Activated gamma-delta T cell treated with anti-CD3 and anti-CD28 coated beads, Interleukin-2, amount 50 U/mL, for 16 hours (primary cell): ENCODE measurements at places on chromosomes 1 and 21.

DNA sequence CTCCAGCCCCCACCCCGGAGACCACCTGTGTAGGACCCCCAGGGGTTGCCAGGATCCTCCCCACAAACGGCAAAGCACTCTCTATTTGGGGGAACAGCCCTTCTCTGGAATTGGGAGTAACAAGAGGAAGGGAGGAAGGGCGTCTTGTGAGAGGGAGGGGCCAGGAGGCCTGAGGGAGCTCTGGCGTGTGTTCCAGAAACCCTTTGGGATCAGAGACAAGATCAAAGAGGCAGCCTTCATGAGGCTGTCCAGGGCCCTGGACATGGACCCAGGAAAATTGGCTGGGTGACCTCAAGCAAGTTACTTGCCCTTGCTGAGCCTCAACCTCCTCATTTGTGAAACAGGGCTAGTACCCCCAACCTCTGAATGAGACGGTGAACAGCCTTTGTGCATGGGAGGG is 18.1 kb upstream of the ECE1 start:
- no peak for DNase-seq

DNA sequence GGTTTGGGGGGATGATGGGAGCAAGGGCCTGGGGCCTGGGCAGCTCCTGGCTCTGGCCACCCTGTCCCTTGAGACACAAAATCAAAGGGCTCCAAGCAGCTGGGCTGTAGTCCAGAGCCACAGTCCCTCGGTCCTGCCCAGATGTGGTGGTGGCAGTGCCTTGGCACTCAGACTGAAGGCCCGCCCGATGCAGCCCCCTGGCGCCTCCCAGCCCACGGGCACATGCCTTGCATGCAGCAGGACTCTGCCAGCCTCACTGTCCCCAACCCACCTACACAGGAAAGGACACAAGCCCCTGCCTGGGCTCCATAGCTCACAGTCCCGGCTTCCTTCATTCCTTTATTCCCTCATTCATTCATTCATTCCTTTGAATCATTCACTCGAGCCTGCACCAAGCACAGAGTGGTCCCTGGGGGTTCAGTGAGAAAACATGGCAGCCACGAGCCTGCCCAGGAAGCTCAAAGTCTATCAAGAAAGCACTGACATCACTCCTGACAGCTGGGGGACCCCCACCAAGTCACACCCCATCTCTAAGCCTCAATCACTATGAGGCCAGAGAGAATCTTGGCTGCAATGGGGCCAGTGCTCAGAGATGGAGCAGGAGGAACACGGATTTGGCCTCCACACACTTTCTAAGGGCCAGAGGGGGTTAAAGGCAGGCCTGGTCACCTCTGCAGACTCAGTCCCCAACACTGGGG is 5.8 kb downstream of the SDC3 start:
- no peak for DNase-seq

GRCh38 chr21:43365611-43366426 is 61.1 kb downstream of the SIK1 start:
- DNase-seq, result no peak

GRCh38 chr1:88595355-88596002 is 88.6 kb upstream of the PKN2 start:
- no peak for DNase-seq

- no peak for DNase-seq
Observed at GRCh38 chr1:217066794-217067193, 343.6 kb upstream of the ESRRG start.

- no peak for DNase-seq
Observed at GRCh38 chr21:46597031-46597430, 7.9 kb downstream of the S100B start.

DNA sequence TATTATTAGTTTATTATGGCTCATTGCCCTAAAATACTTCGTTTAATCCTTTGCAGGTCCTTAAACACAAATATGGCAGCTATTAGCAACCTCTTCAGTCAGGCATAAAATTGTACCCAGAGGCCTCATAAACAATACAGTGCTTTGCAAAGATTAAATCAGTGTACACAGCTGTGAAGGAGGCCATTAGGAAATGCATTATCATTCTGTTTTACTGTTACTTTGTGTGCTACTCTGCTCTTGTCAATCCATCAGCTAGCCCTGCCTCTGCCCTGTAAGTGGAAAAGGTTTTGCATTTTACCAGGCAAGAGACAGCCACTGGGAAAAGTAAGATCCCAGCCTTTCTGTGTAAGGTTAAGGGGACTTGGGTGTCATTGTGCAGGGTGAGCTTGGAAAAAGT is 415.7 kb upstream of the DAB1 start:
- no peak for DNase-seq

- no peak for DNase-seq
Observed at GRCh38 chr1:27179979-27180378, 25.1 kb upstream of the SLC9A1 start.

DNA sequence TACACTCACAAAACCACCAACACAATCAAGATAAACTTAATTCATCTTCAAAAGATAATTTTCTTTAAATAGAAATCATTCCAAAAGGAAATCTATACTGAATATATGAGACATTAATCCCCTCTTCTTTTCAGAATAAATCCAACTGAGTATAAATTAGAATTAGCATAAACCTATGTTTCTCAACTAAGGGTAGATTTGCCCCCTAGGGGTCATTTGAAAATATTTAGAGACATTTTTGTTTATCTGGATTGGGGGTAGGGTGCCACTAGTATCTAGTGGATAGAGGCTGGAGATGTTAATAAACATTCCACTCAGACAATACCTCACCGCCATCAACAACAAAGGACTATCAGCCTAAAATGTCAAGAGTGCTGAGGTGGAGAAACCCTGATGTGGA is 6.5 kb upstream of the TNFSF4 start:
- DNase-seq, result no peak
